ENCODE measurements at places on chromosomes 7 and 10. TPM values are rescaled to one million over a fixed set of nuclear protein-coding genes. Genes with fewer than 3 reads are reported as not detected.

Gene CFAP70
- total RNA-seq: 1.0 TPM

Gene GBF1
- total RNA-seq: 33.1 TPM

DNA sequence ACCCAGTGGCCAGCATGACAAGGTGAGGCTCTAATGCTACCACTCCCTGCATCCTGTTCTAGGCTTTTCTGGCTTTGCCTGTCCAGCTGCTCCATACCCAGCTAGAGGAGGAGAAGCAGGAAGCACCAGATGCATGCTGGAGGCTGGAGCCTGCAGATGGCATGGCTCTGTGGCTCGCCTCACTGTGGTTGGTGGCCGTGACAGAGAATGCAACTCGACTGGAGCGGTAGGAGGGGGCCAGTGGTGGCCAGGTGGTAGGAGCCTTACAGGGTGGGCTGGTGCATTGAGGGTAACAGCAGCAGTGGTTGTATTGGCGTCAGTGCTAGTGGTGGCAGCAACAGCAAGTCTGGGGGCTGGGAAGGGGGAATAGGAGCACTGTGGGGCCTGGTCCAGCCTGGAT is 128.6 kb downstream of the ZNF248 start:
- H3K36me3 ChIP-seq: no peaks in the 10 kb centered on the region
- DNase-seq: no peak
- no peak overlapping the region for H3K27ac ChIP-seq
- H3K4me1 ChIP-seq: no peaks in the 10 kb centered on the region
- H3K27me3 ChIP-seq: no peaks in the 10 kb centered on the region

- no peaks in the 10 kb centered on the region for H3K4me1 ChIP-seq
- no peaks in the 10 kb centered on the region for H3K36me3 ChIP-seq
- H3K4me3 ChIP-seq: no peak overlapping the region
These were observed 8.6 kb downstream of the GDF2 start for GRCh38 chr10:47330804-47331203.

- peak overlapping the region; percentile 97 for H3K27ac ChIP-seq
- no peaks in the 10 kb centered on the region for H3K36me3 ChIP-seq
- DNase-seq: peak; percentile 95
- H3K27me3 ChIP-seq: peaks cover 30% of the 10 kb centered on the region
- peaks cover 41% of the 10 kb centered on the region for H3K4me1 ChIP-seq
- peak overlapping the region; percentile 84 for H3K4me3 ChIP-seq
These were observed 167.0 kb upstream of the PPP1R3A start for GRCh38 chr7:114085592-114086501.

DNA sequence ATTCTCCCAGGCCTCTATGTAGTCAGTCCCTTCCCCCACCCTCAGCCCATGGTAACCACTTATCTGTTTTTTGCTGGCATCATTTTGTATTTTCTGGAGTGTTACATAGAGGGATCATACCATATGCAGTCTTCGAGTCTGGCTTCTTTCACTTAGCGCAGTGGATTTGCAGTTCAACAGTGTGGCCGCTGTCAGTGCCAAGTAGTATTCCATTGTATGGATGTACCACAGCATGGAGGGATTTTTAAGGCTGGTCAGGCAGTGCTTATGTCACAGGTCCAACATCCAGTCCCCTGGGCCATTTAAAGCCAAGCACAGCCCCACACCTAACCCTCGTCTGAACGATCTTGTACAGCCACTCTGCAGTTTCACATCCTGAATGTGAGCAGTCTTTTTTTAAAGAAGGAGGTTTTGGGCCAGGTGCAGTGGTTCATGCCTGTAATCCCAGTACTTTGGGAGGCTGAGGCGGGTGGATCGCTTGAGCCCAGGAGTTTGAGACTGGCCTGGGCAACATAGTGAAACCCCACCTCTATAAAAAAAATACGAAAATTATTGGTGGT is 121.8 kb downstream of the CUX1 start:
- H3K4me3 ChIP-seq: no peak overlapping the region
- H3K27me3 ChIP-seq: no peaks in the 10 kb centered on the region
- peaks cover 89% of the 10 kb centered on the region for H3K4me1 ChIP-seq
- no peaks in the 10 kb centered on the region for H3K36me3 ChIP-seq
- no peak for DNase-seq

DNA sequence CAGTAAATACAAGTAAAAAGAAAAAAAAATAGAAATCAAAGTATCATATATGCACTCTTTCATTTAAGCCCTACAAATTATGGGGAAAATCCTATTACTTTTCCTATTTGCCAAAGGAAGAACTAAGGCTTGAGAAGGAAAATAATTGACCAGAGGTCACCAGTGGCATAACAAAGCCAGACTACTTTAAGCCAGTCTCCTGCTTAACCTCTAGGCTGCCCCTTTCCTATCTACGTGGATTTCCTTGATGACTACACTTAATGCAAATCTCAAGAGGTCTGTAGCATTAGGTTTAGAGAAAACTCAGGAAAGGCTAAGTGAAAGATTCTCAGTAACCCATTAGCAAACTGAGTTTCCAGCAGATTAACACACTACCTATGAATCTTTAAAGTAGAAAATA is 49.8 kb downstream of the TPK1 start:
- H3K36me3 ChIP-seq: no peaks in the 10 kb centered on the region
- no peak overlapping the region for H3K4me3 ChIP-seq
- H3K27ac ChIP-seq: no peak overlapping the region
- DNase-seq: no peak

- H3K27ac ChIP-seq: peak overlapping the region; percentile 57
- no peak overlapping the region for H3K4me3 ChIP-seq
- no peaks in the 10 kb centered on the region for H3K36me3 ChIP-seq
- H3K27me3 ChIP-seq: no peaks in the 10 kb centered on the region
These were observed 316.6 kb downstream of the KCNMA1 start for GRCh38 chr10:77320971-77321471.
